Activated T-cell treated with anti-CD3 and anti-CD28 coated beads, Interleukin-2, amount 50 U/mL, for 24 hours (primary cell): ENCODE measurements at places on chromosomes 1 and 21.

DNA sequence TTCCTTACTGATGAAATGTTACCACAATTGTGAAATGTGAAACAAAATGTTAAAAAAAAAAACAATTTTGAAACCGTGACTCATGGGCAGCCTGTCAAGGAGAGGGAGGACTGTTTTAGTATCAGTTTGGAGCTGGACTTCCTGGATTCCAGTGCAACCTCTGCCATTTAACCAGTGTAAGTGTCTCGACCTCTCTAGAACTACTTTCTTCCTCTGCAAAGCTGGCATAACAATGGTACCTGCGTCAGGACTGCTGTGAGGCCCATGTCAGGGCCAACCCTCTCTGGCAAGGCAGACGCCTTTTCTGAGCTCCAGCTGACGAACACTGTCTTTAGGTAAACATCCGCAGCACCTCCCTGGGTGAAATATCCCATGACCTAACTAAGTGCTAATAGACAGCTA lies 20.9 kb downstream of the URB1 start:
- no peak for DNase-seq

GRCh38 chr21:45439161-45439872 lies 34.4 kb downstream of the COL18A1 start:
- peak; percentile 92 for DNase-seq

DNA sequence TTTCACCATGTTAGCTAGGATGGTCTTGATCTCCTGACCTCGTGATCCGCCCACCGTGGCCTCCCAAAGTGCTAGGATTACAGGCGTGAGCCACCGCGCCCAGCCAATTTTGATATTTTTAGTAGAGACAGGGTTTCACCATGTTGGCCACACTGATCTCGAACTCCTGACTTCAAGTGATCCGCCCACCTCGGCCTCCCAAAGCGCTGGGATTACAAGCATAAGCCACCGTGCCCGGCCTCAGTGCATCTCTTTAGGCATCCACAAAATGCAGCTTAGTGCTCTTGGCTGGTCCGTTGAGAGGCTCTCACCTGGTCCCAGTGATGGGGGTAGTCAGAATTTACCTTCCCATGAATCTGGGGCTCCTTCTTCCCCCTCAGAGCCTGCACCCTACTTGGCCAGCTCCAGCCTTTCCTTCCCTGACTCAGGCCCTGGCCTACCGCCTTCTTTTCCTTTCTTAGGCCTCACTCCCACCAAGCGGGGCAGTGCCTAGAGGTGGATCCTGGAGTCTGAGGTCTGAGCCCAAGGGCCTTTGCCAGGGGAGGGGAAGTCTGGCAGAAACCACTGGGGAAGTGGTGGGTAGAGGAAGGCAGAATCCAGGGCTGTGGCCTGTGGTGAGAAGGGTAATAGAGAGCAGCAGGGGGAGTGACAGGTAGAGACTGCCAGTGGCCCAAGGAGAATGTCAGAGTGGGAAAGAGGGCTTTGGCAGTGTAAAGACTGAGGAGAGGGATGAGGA lies 3.7 kb downstream of the LENEP start:
- no peak for DNase-seq

- DNase-seq, result no peak
Observed at GRCh38 chr1:244444854-244445253, 6.9 kb downstream of the ADSS2 start.

- no peak for DNase-seq
Observed at GRCh38 chr1:194870860-194871259, 1684.4 kb upstream of the B3GALT2 start.

DNA sequence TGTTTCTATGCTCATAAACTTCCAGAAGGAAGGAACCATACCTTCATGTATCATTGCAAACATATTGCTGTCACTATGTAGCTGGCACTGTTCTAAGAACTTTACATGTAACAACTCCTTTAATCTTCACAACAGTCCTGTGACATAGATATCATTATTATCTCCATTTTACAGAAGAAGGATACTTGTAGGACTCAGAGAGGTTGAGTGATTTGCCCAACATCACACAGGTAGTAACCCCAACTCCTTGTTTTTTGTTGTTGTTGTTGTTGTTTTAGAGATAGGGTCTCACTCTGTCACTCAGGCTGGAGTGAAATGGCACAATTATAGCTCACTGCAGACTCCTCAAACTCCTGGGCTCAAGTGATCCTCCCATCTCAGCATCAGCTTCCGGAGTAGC lies 7.6 kb upstream of the TRIT1 start:
- no peak for DNase-seq

DNA sequence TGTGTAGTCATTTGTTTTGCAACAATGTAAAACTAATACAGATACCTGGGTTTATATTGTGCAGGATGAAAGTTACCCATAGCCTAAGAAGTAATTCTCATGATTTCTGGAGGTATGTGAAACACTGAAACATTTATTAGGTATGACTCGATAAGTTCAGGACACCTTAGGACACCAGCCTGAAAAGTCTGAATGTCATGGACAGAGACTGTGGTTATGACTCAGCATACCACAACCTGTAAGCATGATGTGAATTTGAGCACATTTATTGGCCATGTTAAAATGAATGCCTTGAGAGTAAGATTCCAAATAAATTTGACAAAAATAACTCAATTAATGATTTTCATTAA lies 1471.7 kb upstream of the B3GALT2 start:
- no peak for DNase-seq

- DNase-seq, result no peak
Observed at GRCh38 chr1:109691759-109692158, 4.1 kb downstream of the GSTM1 start.

GRCh38 chr1:212515329-212515760 lies 82.6 kb downstream of the NENF start:
- no peak for DNase-seq

DNA sequence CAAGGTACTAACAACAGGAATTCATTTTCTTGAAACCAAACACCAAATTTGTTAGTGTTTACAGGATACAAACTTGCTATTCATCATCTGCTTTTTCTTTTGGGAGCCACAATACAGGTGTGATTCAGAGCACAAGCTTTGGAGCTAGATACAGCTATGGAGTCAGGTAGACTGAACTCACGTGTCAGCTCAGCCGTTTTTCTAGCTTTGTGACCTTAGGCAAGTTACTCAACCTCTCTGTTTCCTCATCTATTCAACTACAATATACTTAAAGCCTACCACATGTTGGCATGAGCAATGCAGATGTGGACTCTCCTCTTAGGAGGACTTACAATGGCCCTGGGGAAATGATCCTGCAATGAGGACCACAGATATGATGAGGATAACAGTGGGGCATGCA lies 6.3 kb downstream of the HTR1D start:
- no peak for DNase-seq

GRCh38 chr21:45022348-45022675 lies 52.1 kb upstream of the ADARB1 start:
- no peak for DNase-seq

DNA sequence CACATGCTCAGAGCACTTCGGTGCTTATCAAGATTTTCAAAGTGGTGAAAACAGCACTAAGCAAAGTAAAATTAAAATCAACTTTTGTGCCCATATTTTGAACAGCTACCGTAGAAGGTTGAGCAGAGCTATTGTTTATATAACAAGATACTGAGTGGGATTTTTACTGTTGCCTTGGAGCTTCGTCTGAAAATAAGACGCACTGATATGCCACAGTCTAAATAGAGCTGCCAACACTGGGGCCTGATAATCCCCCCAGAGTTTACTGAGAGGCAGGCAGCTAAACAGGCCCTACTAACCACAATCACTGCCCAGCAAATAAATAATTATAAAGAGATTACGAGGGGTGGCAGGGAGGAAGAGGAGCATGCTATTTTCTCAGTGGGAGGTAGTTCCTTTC lies 650 bp upstream of the CCDC190 start:
- DNase-seq, result no peak

GRCh38 chr1:39261712-39262221 lies 57.3 kb downstream of the MACF1 start:
- no peak for DNase-seq

DNA sequence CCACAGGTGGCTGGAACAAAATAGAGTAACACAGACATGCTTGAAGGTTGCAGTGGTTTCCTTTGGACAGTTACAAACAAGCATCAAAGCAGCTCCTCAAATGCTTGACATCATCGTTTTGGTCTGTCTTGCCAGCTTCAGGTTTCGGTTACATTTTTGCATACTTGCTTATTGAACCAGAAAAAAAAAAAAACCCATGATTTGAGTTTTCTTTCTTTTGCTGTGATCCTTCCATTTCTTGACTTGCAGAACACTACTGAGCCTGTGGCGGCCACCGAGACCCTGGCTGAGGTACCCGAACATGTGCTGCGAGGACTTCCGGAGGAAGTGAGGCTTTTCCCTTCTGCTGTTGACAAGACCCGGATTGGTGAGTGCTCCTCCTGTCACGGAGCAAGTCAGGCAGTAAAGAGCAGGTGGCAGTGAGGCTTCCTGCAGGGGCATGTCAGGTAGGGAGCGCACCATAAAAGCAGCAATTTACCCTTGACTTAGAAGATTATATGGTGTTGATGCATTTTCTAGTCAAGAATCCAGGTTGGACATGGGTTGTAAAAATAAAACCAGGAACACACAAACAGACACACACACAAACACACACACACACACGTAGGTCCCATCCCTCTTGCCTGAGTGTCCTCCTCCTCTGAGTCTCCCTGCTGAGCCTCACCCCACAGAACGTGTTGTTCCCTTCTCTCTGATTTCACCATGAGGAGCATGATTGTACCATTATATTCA lies 30.9 kb downstream of the PRDM2 start:
- DNase-seq, result peak; percentile 80

DNA sequence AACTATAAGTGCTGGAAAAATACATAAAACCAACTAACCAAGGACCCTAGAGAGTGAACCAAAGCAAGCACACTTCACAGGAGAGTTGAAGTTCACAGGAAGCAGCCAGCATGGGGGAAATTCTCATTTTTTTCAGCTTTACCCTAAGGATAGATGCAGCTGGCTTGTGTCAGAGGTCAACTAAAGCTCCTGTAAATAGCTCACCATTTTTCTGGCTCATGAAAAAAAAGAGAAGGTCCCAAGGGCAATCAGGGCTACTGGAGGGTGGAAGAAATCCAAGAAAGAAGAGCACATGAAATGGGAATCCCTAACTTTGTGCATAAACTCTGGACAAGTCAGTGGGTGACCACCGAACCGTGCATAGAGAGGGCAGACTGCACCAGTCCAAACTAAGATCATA lies 58.3 kb downstream of the KCNJ15 start:
- no peak for DNase-seq

- peak; percentile 83 for DNase-seq
Observed at GRCh38 chr1:86703696-86704457, 499 bp upstream of the SH3GLB1 start.

- DNase-seq, result no peak
Observed at GRCh38 chr1:36728846-36729245, 246.1 kb upstream of the CSF3R start.

- DNase-seq, result no peak
Observed at GRCh38 chr1:218456444-218456843, 111.3 kb downstream of the TGFB2 start.

DNA sequence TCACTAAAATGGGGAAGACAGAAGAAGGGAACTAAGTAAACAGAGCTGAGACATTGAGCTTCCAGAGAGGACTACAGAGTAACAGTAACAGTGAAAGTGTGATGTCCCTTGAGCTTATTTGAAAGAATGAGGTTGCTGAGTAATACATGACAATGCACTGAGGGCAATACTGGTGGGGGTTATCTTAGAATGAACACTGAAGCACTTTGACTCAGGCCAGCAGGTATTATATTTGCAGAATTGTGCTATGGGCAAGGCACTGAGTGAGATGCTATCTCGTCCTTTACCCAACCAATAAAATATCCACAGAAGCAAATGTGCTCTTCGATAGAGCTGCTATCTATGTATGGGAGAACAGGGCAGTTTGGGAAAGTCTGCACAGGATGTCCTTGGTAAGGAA lies 133.2 kb downstream of the DISP1 start:
- DNase-seq, result no peak
